NCI-H2029 treated with DMSO at 0.1 percent for 48 hours (cell line): ENCODE measurements at places on chromosomes 2 and 18.

DNA sequence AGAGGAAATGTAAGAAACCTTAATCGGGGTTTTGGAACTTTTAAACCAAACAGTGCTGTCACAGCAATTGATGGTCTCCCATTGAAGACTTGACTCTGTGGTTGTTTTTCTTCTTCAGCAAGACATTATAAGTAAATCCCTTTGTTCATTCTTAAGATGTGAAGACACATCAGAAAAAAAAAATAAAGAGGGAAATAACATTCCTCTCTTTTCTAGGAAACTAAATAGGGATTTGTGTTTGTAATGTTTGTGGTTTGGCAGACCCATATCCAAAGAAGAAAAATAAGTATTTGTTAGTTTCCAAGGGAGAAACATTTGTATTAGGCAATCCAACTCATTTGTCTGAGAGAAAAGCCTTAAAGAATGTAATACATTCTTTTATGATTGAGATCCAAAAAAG lies 359.9 kb downstream of the DSC3 start:
- no peak for DNase-seq

DNA sequence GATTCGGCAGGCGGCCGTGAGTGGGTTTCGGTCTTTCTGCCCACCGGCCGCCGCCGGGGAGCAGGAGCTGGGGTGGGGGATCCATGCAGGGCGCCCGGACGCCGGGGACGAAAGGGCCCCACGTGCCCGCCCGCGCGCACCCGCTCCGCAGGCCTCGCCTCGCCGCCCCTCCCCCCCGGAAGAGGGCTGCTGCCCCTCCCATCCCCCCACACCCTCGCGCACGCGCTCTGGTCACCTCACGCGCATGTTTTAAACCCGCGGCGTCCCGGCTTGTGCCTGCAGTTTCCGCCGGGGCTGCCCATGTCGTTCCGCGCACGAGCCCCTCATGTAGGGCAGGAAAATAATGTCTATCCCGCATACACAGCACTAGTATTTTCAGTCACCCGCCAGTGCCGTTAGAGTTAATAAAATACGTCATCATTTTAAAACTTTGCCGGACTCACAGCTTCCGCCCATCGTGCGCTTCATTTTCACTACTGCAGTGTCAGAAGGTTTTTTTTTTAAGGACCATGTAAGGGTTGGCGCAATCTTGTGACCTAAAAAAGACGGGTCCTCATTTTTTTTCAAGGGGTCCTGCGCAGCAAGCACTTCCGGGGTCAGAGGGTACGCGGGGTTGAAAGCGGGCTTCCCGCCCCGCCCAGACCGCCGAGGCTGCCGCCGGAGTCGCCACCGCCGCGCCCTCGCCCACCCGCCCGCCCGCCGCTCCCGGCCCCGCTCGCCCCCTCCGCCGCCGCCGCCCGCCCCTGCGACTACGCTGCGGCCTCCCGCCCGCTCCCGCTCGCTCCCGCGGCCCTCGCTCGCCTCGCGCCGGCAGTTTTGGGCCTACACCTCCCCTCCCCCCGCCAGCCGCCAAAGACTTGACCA lies at the start of gene PCBP1:
Gene PCBP1, plus strand, starts transcription at position 640 of the 864 bp plus-strand sequence. CDS start 267 bp downstream, outside the sequence.
- peak; percentile 76 for DNase-seq

DNA sequence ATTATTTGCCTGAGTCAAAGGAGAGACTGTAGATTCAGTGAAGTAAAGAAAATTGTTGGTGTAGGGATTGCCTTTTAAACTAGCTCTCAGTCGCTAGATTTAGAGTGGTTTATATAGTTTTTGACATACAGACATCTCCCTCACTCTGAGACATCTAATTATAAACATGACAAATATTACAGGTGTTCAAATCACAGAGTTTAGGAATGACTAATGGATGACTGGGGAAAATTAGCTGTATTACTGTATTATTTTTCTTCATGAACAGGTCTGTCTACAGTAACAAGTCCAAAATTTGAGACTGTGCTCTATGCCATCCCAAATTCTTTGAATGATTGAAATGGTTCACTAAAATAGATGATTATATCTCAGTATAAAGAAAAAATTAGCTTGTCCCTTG lies 40.0 kb downstream of the MAP2 start:
- DNase-seq = no peak

- no peak for DNase-seq
Measured at GRCh38 chr2:31018280-31018679, 120.0 kb downstream of the GALNT14 start.

DNA sequence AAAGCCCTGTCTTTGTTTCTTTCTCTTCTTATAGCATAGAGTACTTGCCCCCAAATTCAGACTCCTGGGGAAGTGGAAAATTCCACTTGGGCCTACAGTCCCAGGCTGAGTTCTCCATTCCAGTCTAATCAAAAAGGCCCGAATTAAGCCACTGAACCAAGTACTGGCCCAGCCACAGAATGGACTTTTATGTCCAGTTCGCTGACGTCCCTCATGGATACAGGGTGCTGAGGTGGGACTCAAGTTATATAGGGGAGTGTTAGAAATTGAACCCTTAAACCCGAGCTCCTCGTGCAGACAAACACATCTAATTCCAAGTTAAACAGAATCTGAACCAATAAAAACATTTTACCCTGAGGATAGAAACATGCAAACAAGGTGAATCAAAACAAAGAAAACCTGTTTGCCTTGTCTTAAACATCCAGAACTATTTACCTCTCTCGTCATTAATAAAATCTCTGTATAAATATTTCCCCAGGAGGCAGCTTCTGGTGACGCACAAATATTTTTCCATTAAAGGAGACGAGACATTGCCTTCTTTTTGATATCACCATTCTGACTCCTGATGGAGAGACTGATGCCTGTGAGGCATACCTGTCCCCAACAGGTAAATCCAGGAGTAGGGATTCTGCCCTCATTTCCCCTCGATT lies 136.8 kb upstream of the ARL4C start:
- no peak for DNase-seq

- no peak for DNase-seq
Measured at GRCh38 chr2:7026742-7027141, 109.5 kb downstream of the RNF144A start.

- DNase-seq = no peak
Measured at GRCh38 chr2:22003270-22003669, 879.5 kb downstream of the TDRD15 start.

GRCh38 chr2:230781130-230781797 lies 68.6 kb downstream of the CAB39 start:
- peak; percentile 29 for DNase-seq

DNA sequence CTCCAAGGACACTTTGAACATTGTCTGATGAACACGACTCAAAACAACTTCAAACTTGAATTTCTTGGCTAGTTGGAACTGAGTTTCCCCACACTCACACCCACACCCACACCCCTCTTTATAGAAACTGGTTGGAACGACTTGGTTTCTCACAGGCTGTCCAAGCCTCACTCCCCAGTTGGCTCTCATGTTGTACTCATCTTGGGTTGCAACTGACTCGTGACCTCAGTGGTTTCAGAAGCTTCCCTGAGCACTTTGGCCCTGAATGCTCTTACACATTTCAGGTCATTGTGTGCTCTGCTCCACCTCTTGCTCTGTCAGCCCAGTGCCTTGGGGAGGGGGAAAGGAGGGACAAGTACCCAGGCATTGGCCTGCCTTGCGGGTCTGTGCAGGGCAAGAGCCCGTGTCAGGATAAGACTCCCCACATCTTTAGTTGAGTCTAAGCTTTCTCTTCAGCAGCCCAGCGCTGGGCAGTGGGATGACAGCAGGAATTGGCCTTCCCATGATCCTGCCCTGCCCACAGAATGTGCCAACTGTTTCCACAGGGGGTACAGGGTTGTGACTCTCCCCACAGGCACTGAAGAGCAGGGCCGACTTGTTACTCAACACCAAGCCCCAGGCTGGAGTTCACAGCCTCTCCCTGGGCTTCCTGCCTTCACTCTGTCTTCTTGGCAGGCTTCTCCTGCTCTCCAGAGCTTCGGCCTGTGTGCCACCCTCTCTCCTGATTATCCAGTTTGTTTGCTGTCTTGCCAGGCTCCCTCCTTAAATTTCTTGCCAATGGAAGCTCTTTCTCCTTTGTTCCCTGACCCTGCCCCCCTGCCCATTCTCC lies 104.6 kb downstream of the RTN4 start:
- no peak for DNase-seq

DNA sequence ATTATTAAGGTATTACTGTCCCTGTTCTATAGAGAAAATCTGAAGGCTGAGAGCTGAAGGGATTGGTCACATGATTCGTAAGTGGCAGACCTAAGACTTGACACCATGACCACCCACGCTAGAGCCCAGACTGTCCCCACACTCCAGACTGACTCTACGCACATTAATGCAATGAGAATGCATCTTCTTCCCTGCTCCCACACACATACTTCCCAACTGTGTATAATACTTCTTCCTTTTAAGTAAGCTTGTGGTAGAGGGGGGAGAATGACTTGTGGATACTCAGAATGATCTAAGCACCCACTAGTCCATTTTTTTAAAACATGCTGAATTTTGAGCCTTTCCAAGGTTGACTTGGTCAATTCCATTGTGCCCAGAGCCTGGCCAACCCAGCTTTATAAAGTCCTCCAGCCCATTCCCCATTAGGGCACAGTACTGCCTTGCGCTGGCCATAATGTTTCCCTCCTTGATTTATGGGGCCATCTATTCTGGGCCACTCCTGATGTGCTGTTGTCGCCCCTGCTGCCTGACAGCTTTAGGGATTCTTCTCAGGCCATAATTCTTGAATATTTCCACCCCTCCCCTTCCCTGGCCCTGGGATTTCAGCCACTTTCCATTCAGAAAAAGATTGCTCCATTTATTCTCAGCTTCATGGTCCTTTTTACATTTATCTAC lies 28.7 kb downstream of the ALK start:
- no peak for DNase-seq

- no peak for DNase-seq
Measured at GRCh38 chr2:121263996-121264715, 20.8 kb downstream of the TFCP2L1 start.

DNA sequence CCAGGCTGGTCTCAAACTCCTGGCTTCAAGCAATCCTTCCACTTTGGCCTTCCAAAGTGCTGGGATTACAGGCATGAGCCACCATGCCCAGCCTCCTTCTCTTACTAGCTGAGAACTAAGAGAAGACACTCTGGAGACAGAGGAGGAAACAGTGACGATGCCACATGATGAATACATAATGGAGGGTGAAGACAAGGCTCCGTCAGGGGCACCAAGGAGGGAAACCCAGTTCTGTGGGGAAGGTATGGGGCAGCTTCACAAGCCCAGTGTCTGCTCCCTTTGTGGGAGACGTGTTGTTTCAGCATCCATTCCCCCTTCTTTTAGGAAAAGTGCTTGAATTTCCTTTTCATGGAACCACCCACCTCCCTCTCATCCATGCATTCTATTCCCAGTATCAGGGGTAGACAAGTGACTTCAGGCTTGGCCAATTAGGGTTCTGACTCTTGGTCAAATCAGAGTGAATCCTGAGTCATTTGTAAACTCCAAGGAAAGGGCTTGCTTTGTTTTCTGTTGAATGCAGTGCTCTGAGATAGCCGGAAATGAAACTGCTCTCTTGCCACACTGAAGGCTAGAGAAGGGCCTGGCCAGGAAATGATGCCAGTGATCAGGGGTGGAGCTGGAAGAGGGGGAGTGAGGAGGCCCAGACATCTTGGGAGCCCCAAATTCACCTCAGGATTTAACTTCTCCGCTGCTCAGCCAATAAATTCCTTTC lies 23.7 kb downstream of the TMEM127 start:
- no peak for DNase-seq

- no peak for DNase-seq
Measured at GRCh38 chr2:240522406-240522805, 35.4 kb downstream of the ANKMY1 start.

- DNase-seq = no peak
Measured at GRCh38 chr2:65550246-65550645, 117.8 kb upstream of the SPRED2 start.

DNA sequence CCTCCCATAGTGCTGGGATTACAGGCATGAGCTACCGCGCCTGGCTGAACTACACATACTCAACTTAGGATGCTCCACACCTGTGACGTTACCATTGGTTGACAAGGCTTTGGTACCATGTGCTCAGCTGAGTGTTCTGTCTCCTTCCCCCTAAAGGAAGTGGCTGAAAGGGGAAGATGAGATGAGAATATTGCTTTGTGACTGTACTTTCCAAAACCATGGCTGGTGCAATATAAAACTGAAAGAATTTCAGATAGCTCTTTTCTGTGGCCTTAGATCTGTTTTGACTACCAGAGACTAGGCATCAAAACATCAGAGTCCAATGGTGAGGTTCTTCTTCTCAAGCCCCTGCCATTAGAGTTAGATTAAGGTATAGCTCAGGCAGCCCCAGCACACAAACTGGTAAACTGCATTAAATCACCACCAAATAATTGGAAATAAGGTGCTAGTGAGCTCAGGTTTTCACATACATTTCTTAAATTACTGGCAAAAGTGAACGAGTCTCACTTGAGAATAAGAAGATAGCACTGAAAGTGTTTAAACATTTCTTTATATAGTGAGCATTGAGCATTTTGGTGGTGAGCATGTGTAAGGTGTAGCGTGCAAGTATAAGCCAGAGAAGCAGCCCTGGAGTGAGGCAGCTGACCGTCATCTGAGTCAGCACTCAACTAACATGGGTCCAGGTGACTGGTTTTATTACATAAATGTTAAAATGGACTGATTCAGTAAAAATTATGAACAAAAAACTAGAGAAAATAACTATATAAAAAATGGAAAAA lies 113.5 kb upstream of the FZD5 start:
- no peak for DNase-seq

DNA sequence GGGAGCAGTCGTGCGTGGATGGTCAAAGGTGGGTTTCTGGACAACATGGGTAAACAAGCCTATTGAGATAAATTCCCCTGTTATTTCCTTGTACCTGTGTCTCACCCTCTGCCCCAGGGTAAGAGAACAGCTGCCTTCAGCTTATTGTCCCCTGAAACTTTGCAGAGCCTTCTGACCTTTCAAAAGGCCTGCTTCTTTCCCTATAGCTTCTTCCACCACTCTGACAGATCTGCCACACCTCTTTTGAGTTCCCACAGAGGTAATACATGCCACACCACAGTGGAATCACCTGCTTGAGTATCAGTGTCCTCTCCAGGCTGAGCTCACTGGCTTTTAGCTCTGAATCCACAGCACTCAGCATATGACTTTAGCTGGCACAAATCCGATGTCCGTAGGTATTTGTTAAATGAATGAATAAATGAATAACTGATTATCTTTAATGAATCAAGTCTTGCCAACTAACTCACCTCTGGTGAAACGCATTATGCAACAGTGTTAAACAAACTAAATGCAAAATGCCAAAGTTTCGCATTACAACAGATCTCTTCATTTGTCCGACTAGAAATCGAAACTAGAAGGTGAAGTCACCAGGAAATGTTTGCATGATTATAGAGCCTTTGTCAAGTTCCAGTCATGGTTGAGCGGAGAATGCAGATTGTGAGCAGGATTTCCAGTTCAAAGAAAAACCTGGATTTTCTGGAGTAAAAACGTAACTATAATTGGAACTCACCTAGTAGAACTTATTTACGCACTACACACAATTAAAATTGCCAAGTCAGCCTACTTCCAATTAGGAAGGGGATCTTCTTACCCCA lies 16.4 kb downstream of the DYNAP start:
- DNase-seq = peak; percentile 71

GRCh38 chr2:241996100-241996499 lies 126.6 kb downstream of the RTP5 start:
- DNase-seq = no peak

DNA sequence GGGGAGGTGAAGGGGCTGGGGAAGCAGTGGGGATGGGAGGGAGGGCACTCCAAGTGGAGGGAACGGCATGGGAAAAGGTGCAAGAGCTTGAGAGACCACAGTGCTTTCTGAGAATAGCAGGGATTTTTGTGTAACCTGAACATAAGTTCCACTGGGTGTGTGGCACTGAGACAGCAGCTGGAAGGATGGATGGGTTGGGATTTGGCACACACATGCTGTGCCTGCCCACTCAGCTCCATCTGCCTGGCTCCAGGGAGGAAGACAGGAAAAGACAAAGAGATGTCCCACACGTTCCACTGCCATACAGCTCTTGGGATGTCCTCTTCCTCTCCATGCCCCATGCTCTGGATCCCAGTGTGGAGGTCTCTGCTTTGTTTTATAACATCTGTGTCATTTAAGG lies 114.1 kb upstream of the TEX51 start:
- no peak for DNase-seq
